Progenitor cell of endocrine pancreas (in vitro differentiated cells): ENCODE measurements at places on chromosomes 11 and 22. TPM values are rescaled to one million over a fixed set of nuclear protein-coding genes. Genes with fewer than 3 reads are reported as not detected.

RASD2 gene
- 0.07 TPM in 1 of 2 replicates, not detected in the other for total RNA-seq

- DNase-seq = peak; percentile 43
Observed at GRCh38 chr11:1382831-1383607, 6.7 kb upstream of the BRSK2 start.

GRCh38 chr11:110199184-110199981, 97.0 kb downstream of the RDX start:
- DNase-seq = no peak

DNA sequence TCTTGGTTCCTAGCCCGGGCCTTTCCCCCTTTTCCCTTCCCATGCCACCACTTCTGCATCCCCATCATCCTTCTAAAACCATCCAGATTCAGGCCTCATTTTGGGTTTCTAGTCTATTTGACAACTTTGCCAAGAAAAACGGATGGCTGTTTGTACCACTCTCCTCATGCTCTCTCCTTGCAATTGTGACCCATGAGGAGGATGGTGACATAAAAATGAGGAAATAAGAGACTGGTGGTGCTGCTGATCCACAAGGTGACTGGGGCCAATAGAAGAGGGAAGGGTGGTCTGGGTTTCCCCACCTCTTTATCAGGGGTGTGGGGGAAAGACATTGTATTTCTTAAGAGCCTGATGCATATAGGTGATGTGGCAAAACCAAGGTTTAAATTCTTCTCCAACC, 1.0 kb downstream of the MS4A4A start:
- no peak for DNase-seq

MMP7 gene
- not detected in 2 replicates for total RNA-seq

TMEM191C gene
- 4.1 and 5.1 TPM in 2 replicates for total RNA-seq

DNA sequence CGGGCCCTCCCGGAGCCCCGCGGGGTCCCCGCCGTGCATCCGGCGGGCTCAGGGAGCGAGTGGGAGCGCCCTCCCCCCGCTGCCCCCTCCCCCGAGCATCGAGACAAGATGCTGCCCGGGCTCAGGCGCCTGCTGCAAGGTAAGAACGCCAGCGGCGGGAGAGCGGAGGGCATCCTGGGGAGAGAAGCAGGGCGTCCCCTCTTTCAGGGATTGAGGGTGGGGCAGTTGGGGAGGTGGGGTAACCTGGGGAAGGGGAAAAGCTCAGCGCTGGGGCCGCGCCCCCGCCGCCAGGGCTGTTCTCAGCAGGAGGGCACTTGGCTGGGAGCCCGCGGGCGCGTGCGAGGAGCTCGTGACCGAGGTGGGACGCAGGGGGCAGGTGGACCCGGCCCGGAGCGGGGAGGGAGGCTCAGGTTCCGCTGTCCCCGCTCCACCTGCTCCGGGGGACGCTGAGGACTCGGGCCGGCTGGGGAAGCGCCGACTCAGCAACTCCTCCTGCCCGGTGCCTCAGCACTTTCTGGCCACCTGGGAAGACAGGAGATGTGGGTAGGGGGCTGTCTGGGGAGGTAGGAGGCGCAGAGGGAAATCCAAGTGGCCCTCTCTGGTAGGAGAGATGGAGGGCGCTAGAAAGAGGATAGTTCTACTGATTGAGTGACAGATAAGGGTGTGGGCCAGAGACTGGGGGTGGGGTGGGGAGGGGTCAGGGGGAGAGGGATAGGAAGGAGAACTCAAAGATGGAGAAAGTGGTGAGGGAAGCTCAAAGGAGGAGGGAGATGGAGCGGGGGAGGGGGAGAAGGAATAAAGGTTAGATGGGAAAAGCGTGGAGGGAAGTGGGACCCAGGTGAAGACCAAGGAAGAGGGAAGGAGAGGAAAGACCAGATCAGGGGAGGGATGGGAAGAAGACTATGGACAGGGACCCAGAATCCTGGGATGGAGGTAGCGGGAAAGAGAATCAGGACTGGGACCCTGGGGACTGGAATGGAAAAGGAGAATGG, 726 bp downstream of the RTN4RL2 start:
- DNase-seq = no peak

- DNase-seq = no peak
Observed at GRCh38 chr11:12388939-12389670, 11.7 kb downstream of the PARVA start.

GNAZ gene
- total RNA-seq = 16.3 and 19.2 TPM in 2 replicates

- DNase-seq = no peak
Observed at GRCh38 chr22:28207281-28208030, 288.4 kb upstream of the PITPNB start.

DNA sequence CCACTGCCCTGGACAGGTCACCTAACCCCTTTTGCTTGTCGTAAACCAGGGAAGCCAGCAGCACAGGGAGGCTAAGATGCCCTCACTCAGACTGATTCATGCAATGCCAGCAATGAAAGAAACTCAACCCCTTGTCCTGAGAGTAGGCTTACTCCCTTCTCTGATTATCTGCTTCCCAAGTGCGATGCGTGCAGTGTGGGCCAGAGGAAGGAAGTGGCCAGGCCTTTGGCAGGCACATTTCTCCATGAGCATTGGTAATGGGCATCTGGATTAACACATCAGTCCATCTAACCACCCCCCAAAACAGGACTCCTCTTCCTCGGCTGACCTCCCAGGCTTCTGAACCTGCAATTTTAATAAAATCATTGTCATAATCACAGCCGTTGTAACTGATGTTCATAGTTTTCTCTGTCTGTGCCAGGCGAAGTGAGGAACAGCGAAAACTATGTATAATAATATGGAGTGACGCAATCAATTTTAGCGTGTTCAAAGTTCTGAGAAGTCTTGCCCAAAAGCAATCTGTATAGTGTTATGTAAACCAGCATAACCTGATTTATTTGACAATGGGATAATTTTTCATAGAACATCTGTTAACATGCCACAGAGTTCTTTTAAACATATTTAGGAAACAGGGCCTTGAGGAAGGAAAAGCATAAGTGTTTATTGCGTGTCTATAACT, 33.9 kb downstream of the TST start:
- DNase-seq = no peak

DNA sequence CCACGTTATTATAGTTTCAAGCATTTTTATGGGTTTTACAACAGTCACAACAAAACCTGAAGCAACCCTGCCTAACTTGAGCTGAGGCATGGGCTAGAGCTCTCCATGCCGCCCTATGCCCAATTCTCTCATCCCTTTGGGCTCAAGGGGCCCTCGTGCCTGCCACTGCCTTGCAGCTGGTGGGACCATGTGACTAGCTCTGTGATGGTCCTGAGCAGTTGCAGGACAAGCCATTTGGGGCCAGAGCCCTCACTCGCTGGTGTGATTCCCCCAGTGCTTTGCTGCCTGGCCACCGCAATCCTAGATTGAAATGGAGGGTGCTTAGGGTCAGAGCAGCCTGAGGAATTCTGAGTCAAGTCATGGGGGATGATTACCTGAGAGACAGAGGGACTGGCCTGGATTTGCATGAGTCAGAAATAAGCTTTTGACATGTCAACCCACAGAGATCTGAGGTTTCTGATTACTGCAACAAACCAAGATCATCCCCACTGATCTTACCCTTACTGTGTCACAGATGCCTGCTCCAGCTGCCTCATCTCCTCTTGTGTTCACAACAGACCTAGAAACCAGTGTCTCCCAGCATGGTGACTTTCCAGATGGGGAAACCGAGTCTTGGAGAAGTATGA, 323.7 kb downstream of the BRD1 start:
- no peak for DNase-seq

MS4A4E gene
- total RNA-seq = not detected in 2 replicates

GRCh38 chr11:121544956-121545355, 92.2 kb upstream of the SORL1-AS1 start:
- DNase-seq = no peak

- DNase-seq = peak; percentile 48
Observed at GRCh38 chr11:35617687-35618496, at the start of gene FJX1. Gene FJX1 (plus strand): TSS chr11:35618460. CDS start chr11:35618637, 177 bp downstream.

- DNase-seq = no peak
Observed at GRCh38 chr11:13701506-13701905, 33.0 kb downstream of the FAR1 start.

GRCh38 chr11:15112131-15112541, 2.6 kb upstream of the INSC start:
- no peak for DNase-seq

GRCh38 chr11:134661660-134662059, 249.6 kb upstream of the B3GAT1 start:
- no peak for DNase-seq

SLC17A6 gene
- 0.20 TPM in 1 of 2 replicates, not detected in the other for total RNA-seq

- DNase-seq = no peak
Observed at GRCh38 chr11:47992959-47993820, 12.8 kb downstream of the PTPRJ start.

GRCh38 chr11:111347002-111347722, 31.9 kb downstream of the POU2AF1 start:
- no peak for DNase-seq

- DNase-seq = no peak
Observed at GRCh38 chr11:84420271-84420670, 1134.1 kb upstream of the CCDC90B start.

OR8A1 gene
- not detected in 2 replicates for total RNA-seq

- no peak for DNase-seq
Observed at GRCh38 chr11:118635237-118635591, 27.8 kb downstream of the PHLDB1 start.

DNA sequence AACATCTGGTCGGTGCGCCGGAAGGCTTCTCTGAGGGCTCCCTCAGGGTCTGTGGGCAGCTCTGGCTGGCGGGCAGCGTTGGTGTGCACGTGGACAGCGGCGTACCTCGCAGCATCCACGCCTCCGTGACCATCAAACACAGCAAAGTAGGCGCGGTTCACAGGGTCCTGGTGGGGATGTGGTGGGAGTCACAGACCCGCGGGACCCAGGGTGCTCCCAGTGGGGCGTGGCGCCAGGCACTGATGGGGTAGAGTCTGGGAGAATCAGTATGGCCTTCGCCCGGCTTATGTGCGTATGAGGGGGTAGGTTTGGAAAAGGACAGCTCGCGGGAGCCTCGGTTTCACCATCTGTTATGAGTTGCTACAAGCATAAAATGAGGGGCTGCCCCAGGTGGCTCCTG, 19.2 kb downstream of the PPM1F start:
- no peak for DNase-seq

- DNase-seq = no peak
Observed at GRCh38 chr22:48320048-48320682, 1507.5 kb downstream of the BRD1 start.

GRCh38 chr22:39233710-39234471, 10.9 kb downstream of the PDGFB start:
- no peak for DNase-seq

DNA sequence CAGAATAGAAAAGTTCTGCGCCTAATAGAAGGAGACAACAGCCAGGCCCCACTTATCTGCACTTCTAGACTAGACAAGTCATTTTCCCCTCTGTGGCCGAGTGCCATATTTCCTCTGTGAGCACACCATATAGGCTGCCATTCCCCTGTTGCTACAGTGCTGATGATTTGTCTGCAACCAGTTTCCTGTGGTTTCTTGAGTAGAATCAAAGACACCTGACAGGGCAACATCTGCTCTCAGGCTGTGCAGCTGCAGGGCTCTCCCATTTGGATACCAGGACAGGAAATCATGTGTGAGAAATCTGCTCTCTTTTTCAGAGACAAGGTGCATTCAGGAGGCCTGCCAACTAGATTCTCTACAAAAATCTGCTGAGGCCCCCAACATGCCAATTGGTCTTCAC, 879.3 kb downstream of the DLG2 start:
- DNase-seq = no peak
